ENCODE measurements at places on chromosomes 7 and 10. TPM values are rescaled to one million over a fixed set of nuclear protein-coding genes. Genes with fewer than 3 reads are reported as not detected.

The CYP2E1 gene
- not detected for total RNA-seq

The ZNF117 gene
- total RNA-seq: 7.8 TPM

The CRHR2 gene
- not detected for total RNA-seq

The DAGLB gene
- 22.3 TPM for total RNA-seq

The STAMBPL1 gene
- total RNA-seq: 3.2 TPM

The SPDYE11 gene
- not detected for total RNA-seq

The GIMAP1 gene
- 14.3 TPM for total RNA-seq

The FGF8 gene
- not detected for total RNA-seq

The WEE2 gene
- total RNA-seq: not detected

The PRKG1 gene
- 3.9 TPM for total RNA-seq

The RFC2 gene
- total RNA-seq: 31.4 TPM

The CHST15 gene
- 33.4 TPM for total RNA-seq

The CRYGN gene
- not detected for total RNA-seq

The SNX8 gene
- total RNA-seq: 6.4 TPM

The CFAP46 gene
- total RNA-seq: 2.3 TPM

The CYP3A4 gene
- not detected for total RNA-seq

The ECHS1 gene
- 71.7 TPM for total RNA-seq

The CUZD1 gene
- 0.54 TPM for total RNA-seq

The RBP4 gene
- total RNA-seq: not detected

The NPSR1 gene
- not detected for total RNA-seq

The SPDYE5 gene
- total RNA-seq: not detected

The OR9A2 gene
- not detected for total RNA-seq

The LLCFC1 gene
- not detected for total RNA-seq

The FAM20C gene
- total RNA-seq: 19.8 TPM

The PURB gene
- 17.2 TPM for total RNA-seq

The ANXA8 gene
- not detected for total RNA-seq

The FAM131B gene
- total RNA-seq: 1.4 TPM

The C7orf57 gene
- total RNA-seq: 0.09 TPM

The HOXA5 gene
- 5.9 TPM for total RNA-seq

The GIMAP7 gene
- total RNA-seq: 16.2 TPM

The ELN gene
- total RNA-seq: 0.09 TPM

The OR13A1 gene
- not detected for total RNA-seq

The CSGALNACT2 gene
- 15.0 TPM for total RNA-seq
